ENCODE measurements at places on chromosomes 3 and 15.

DNA sequence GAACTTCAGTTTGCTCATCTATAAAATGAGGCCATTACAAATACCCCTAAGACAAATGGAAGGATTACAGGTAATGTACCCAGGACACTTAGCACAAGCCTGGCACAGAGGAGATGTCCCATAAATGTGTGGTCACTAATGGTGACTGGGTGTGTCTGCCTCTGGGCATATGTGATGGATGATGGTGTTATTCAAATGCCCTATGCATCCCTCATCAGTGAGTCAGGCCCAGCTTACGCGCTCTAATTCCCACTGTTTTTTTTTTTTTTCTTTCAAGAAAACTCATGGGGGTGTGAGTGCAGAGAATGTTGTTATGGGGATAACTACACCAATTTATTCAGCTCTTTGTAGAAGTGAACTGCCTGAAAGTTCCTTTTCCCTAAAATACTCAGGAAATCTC is 23.6 kb upstream of the KIF23 start:
- DNase-seq = no peak

- DNase-seq = no peak
Measured at GRCh38 chr3:81765400-81765799, 4.0 kb upstream of the GBE1 start.

DNA sequence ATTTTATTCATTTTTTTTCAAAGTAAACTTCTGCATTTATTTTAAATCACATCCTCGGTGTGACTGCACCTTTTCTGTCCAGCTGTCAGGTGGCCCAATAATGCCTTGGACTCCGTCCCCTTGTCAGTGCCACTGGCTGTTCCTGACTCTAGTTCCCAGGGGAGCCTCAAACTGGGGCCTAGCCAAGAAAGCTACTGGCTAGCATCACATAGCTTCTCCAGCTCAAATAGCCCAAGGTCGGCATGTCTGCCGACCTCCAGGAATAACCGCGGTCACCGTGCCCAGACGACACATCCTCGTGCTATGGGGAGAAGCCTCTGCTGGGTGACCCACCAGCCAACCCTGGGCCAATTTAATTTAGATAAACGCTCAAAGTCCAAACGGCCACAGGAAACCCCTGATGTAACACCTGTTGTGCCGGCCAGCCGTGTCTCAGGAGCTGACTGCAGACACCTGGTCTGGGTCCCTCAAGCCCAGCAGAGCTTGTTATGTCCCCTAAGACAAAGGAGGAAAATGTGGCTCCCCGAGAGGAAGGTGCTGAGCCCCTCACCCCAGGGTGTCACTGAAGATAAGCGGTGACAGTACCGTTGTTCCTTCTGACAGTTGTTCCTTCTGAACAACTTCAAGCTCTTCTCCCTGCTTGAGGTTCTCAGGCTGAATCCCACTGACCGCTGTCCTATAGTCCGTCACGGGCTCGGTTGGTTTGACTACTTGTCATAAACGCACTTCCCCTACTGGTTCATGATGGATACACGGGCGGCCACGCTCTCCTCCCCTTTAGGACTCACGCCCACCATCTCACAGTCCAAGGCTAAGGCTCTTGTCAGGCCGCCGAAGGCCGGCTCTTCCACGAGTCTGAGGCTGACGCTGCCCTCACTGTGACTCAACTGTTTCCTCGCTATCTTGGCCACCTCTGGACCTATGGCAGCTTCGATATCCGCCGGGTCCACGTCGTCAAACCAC is 126.2 kb downstream of the KLF13 start:
- DNase-seq = no peak

DNA sequence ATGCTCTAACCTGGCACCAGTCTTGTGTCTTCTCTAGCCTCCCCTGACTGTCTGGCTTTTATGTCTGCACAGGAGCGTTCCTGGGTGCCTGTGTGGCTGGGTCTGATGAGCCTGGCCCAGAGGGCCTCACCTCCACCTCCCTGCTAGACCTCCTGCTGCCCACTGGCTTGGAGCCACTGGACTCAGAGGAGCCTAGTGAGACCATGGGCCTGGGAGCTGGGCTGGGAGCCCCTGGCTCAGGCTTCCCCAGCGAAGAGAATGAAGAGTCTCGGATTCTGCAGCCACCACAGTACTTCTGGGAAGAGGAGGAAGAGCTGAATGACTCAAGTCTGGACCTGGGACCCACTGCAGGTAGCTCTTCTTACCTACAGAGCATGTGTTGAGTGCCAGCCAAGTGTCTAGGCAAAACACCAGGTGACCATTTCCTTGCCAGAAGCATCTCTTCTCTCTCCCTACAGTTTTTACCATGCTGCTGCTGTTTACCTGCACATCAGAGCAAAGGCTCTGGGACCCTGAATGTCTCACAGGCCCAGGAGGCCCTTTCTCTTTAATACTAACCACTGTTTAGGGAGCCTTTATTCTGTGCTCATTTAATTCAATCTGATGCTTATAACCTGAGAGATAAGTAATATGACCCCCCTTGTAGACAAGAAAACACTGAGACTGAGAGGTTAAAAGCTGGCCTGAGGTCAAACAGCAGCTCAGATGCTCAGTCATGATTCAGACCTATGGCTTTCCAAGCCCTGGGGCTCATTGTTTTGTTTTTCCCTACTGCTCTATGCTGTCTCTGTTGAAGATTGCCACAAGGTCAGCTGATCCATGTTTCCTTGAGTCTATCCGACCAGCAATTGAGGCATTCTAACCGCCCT is 10.4 kb downstream of the PODXL2 start:
- peak; percentile 53 for DNase-seq

DNA sequence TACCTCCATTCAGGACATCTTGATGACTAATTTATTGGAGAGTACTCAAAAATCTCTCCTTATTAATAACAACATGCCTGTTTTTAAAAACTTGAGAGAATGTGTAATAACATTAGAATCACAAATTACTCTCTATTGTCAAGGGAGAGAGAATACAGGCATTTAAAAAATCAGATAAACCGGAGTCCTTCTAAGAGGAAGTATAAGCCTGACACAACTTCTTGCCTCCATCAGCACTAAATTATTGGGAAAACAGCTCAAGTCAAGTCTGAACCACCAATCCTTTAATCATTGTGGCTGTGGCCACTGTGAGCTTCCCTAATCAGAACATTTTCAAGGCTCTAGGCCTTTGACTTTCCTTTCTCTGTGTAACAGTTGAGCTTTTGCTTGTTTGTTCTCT is 38.0 kb downstream of the SSR3 start:
- DNase-seq = no peak

DNA sequence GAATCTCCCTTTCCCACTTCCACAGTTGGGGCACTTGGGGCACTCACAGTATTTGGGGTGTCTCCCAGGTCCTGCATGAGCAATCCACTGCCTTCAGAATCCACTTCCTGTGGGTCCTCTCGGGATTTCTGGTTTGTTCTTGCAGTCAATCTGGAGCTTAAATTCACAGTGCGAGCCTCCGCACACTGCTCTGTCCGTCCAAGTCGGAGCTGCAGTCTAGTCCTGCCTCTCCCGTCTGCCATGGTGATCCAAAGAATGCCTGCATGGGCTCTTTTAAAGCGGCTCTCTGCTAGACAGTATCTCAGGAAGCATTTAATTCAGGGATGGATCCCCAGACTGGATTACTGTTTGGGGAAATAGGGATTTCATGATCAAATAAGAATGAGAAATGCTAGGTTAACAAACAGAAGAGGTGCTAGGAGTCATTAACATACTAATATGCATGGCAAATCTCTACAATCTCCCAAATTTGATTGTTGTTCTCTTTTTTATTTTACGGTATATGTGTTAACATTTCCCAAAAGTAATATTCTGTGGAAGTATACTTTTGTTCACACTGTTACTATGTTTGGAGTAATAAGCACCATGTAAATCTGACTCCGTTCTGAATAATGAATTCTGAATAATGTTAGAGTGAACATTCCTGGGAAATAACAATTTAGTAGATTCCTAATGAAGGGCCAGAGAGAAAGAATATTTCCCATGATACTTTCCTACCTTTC is 142.5 kb downstream of the HCN4 start:
- no peak for DNase-seq

DNA sequence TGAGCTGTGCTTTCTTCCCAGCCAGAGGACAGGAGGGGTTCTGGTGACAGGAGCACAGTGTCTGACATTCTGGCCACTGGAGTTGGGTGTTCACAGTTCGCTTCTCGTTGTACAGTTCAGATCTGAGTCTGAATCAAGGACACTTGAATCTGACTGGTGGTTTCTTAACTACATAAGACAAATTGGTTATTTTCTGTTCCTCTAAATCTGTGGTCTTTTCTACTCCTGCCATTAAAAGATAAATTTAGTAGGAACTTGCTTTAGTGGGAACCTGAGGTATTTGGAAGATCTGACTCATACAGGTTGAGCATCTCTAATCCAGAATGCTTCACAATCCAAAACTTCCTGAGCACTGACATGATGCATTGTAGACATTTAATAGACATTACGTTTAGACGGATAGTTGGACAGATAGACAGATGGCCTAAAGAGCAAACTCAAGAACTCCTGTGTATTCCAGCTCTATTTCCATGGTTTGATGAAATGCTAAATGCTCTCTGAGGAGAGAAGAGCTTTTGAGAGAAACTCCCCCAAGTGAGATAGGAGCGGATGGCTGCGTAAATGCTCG is 71.0 kb downstream of the CCK start:
- DNase-seq = no peak

GRCh38 chr3:17742102-17742879 is at the start of gene TBC1D5:
Gene TBC1D5, minus strand, starts transcription at chr3:17742631. Its CDS starts 234,061 bp downstream, at chr3:17508570.
- DNase-seq = peak; percentile 78

- DNase-seq = no peak
Measured at GRCh38 chr3:99852851-99853250, 35.2 kb downstream of the CMSS1 start.

DNA sequence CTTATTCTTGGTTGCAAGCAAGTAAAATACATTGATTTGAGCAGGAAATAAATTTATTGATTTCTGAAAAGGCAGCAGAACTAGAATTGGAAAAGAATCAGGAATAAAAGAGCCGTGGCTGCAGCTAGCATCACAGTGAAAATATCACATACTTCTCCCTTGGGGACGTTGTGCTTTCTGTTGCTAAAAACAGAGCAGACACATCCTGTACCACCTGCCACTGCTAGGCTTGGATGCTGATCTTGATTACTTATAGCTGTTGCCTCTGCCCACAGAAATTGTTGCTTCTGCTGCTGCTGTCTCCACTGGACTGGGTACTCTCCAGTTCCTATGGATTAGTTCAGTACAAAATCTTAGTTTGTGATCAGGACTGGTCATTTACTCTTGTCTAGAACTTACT is 283.8 kb downstream of the C3orf38 start:
- no peak for DNase-seq

- no peak for DNase-seq
Measured at GRCh38 chr3:142281474-142281873, 56.1 kb upstream of the GK5 start.

GRCh38 chr3:53226142-53226840 is 29.5 kb downstream of the TKT start:
- no peak for DNase-seq

DNA sequence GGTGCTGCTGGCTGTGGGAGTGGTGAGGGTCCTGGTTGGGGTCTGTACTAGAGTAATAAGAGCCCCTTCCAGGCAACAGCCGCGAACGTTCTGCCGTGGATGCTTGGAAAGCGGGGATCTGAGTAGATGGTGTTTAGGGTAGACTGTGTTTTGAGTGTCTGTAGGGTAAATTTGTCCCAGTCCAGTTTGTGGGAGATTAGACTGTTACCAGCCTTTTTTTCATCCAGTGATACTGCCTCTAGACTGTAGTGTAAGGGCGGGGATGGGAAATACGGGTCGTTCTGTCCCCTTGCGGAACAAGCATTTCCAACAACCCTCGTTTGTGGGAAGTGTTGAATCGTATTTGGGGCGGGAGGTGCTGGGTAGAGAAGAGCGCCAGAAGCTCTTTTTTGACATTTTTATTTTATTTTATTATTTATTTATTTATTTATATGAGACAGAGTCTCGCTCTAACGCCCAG is 424 bp downstream of the HAUS2 start:
- peak; percentile 2 for DNase-seq

DNA sequence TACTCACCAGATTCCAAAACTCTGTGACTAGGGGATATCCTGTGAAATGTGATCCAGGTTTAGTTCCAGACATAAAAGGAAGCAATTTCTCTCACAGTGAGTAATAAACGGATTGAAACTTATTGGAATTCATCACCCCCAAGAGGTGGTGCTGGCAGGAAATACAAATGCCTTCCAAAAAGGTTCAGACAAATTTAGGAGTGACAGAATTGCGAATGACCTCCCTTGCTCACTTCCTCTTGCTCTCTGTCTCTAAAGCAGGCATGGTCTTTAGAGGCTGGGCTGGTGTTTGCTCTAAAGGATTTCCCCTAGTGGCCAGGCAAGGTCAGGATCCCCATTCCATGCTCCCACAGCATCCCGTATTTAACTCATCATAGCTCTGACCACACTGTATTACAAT is 449.4 kb upstream of the PPP2R3A start:
- DNase-seq = no peak

- no peak for DNase-seq
Measured at GRCh38 chr3:122665226-122665786, 15.3 kb upstream of the PARP14 start.

- DNase-seq = no peak
Measured at GRCh38 chr3:180175572-180175971, 138.8 kb upstream of the PEX5L start.

DNA sequence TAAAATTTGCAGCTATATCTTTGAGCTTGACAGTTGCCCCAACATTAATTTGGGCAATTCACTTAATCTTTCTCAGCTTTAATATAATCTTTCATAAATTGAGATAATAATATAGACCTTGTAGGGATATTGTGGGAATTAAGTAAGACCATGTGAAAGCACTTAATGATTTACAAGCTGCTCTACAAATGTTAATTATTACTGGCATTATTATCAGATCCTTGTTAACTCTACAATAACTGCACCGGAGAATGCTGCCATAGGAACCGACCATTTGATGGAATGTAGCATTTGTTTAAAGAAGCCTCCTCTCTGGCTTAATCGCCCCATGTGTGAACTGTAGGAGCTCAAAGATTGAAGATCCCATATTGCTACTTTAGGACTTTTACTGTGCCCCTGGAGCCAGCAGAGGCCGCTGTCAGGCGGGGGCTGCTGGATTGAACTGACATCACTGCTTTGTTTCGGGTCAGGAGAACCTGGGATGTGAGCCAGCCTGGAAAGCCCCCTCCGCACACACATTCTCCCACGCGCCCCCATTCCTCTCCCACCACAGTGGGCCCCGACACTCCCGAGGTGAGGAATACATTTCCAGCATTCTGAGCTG is 154.2 kb upstream of the TNIK start:
- no peak for DNase-seq

DNA sequence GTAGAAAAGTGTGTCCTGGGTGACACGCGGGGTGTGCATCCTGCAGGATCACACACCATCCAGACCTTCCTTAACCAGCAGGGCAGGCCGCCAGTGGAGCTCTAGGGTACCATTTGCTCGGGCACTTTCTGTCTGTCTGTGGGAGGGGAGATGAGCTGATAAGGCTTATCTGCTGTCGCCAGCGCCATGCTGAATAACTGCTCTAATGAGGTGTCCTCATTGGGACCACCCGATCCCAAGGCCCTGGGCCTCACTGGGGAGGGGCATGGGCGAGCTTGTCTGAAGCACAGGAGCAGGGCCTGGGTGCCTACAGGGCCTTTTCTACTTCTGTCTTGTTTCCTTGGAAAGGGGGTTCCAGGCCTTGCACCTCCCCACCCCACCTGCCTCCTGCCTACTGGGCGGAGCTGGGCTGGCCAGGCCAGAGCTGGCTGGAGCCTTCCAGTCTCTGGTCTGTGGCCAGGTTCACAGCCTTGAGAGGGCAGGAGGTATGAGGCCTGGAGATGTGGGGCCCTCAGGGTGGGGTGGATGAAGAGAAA is 2.5 kb upstream of the GATA2 start:
- DNase-seq = no peak
